Heart left ventricle (tissue), 16 donors: ENCODE measurements at places on chromosomes 2 and 18. TPM values are rescaled to one million over a fixed set of nuclear protein-coding genes. Genes with fewer than 3 reads are reported as not detected.

The SOWAHC gene
- 4.2 TPM for total RNA-seq

- H3K36me3 ChIP-seq: no peaks in the 10 kb centered on the region
- H3K4me3 ChIP-seq: no peak overlapping the region
- no peak overlapping the region for H3K27ac ChIP-seq
- no peaks in the 10 kb centered on the region for H3K4me1 ChIP-seq
Observed at GRCh38 chr18:41266616-41267015, 688.4 kb upstream of the PIK3C3 start.

The PLGLB2 gene
- 1.3 TPM for total RNA-seq

DNA sequence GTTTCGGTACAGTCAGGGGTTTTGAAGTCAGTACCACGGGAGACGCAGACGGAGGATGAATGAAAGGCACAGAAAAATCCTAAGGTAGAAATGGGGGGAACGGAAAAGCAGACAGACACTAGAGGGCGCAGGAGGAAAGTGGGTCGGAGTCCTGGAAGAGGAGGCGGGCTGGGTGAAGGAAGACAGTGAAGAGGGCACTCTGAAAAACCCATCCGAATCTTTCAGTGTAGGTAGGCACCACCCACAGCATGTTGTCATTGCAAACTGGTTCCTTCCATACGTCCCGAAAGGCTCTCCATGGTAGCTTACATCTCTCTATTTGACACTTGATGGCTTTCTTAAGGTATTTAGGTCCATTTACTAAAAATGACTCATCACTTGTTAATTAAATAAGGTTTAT lies 18.5 kb upstream of the ZNF236 start:
- no peak overlapping the region for H3K27ac ChIP-seq
- H3K27me3 ChIP-seq: peaks cover 5% of the 10 kb centered on the region
- peak; percentile 56 for DNase-seq
- H3K36me3 ChIP-seq: no peaks in the 10 kb centered on the region
- H3K4me3 ChIP-seq: no peak overlapping the region
- H3K4me1 ChIP-seq: peaks cover 7% of the 10 kb centered on the region

GRCh38 chr18:26792661-26793060 lies 72.8 kb downstream of the AQP4 start:
- no peaks in the 10 kb centered on the region for H3K27me3 ChIP-seq

DNA sequence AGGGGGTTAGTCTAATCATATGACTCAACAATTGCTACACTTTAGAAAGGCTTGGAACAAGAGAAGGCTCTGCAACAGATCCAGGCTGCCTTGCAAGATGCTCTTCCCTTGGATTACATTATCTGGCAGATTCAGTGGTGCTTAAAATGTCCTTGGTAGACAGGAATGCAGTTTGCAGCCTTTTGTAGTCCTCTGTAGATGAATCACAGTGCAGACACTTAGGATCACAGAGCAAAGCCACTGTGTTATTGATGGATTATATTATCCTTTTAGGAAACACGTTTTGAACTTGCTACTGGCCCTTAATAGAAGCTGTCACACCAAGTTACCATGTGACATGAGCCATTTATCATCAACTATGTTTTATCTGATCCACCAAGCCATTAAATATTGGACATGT lies 152.2 kb downstream of the CBLN2 start:
- no peaks in the 10 kb centered on the region for H3K27me3 ChIP-seq
- H3K27ac ChIP-seq: no peak overlapping the region
- no peak for DNase-seq
- H3K36me3 ChIP-seq: no peaks in the 10 kb centered on the region

- H3K27me3 ChIP-seq: no peaks in the 10 kb centered on the region
- no peak overlapping the region for H3K4me3 ChIP-seq
- no peak for DNase-seq
- no peak overlapping the region for H3K27ac ChIP-seq
- H3K36me3 ChIP-seq: peaks cover 20% of the 10 kb centered on the region
Observed at GRCh38 chr2:45583977-45584376, 27.1 kb downstream of the SRBD1 start.

- no peaks in the 10 kb centered on the region for H3K36me3 ChIP-seq
- no peak for DNase-seq
- H3K4me3 ChIP-seq: no peak overlapping the region
Observed at GRCh38 chr2:149466635-149467034, 120.9 kb downstream of the MMADHC start.

- DNase-seq: no peak
- H3K4me3 ChIP-seq: no peak overlapping the region
- no peak overlapping the region for H3K27ac ChIP-seq
- no peaks in the 10 kb centered on the region for H3K36me3 ChIP-seq
Observed at GRCh38 chr18:67582488-67582887, 66.0 kb upstream of the DSEL start.

DNA sequence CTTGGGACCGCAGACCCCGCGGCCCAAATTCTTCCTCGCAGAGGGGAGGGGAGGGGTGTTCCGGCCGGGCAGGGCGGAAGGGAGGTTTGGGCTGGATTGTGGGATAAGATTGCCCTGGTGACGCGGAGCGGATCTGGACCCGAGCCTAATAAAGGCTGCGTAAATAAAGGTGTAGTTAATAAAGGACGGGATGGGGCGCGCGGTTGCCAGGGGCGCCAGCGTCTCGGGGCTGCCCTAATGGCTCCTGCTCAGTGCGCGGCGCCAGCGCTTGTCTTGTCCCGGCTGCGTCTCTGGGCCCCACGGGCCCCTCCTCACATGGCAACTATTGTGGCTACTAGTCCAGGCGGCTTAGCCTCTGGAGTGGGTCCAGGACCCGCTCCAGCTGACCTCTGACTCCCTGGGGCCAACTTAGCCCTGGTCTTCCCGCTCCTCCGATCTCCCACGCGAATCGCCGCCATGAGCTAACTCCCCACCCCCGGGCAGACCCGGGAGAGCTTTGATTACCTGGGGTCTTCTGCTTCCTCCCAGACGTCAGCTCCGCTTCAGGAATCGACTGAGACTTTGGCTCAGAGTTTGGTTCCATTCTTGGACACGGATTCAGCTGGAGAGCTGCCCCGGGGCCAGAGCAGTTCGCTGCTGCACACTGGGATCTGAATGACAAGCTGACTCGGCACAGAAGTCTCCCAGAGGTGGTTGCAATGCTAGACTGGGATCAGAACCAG lies 36.5 kb downstream of the SLC25A52 start:
- no peaks in the 10 kb centered on the region for H3K36me3 ChIP-seq
- H3K27me3 ChIP-seq: no peaks in the 10 kb centered on the region
- H3K4me1 ChIP-seq: peaks cover 4% of the 10 kb centered on the region
- DNase-seq: peak; percentile 68
- H3K4me3 ChIP-seq: peak overlapping the region; percentile 77

DNA sequence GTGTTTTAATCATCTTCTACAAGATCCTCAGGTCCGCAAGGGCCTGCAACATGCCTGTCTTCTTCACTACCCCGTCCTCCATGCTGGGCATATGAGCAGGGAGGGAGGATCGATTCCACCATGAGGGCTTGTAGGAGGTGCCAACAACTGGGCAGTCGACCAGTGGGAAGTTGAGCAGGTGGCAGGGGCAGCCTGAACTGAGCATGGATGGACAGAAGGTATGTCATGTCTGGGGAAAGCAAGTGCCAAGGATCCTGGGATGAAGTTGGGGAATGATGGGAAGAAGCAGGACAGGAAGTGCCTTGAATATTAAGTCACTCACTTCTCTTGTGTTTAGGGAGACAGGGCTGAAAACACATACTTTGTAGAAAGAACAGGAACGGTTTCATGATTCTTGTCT lies 44.7 kb downstream of the CTIF start:
- H3K36me3 ChIP-seq: no peaks in the 10 kb centered on the region
- no peak overlapping the region for H3K4me3 ChIP-seq
- H3K27ac ChIP-seq: no peak overlapping the region
- H3K4me1 ChIP-seq: peaks cover 29% of the 10 kb centered on the region
- peak; percentile 14 for DNase-seq

The TBC1D8 gene
- 54.1 TPM for total RNA-seq

The FKBP7 gene
- 6.8 TPM for total RNA-seq

DNA sequence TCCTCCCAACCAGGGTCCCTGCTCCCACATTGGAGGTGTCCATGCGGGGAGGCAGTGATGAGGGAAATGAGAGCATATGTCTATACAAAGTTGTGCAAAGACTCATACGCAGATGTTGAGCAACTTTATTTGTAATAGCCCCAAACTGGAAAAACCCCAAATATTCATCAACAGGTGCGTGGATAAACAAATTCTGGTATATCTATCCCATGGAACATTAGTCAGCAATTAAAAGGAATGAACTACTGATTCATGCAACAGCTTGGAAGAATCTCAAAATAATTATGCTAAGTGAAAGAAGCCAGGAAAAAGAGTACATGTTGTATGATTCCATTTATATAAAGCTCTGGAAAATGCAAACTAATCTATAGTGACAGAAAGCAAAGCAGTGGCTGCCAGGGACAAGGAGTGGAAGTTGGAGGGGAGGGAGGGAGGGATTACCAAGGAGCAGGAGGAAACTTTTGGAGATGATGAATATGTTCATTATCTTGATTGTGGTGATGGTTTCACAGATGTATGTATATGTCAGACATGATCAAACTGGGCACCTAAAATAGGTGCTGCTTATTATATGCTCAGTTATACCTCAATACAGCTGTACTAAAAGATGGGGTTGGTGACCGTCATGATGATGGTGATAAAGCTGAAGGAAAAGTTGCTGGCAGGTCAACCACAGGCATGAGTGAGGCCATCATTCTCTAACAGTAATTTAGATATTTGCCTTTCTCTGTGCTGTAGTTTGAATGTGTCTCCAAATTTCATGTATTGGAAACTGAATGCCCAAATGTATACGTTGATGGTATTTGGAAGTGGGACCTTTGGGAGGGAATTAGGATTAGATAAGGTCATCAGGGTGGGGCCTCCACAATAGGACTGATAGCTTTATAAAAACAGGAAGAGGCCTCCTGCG lies 270.9 kb downstream of the CYP26B1 start:
- no peaks in the 10 kb centered on the region for H3K36me3 ChIP-seq
- DNase-seq: no peak
- no peak overlapping the region for H3K27ac ChIP-seq
- peaks cover 7% of the 10 kb centered on the region for H3K4me1 ChIP-seq
- no peaks in the 10 kb centered on the region for H3K27me3 ChIP-seq
- no peak overlapping the region for H3K4me3 ChIP-seq

DNA sequence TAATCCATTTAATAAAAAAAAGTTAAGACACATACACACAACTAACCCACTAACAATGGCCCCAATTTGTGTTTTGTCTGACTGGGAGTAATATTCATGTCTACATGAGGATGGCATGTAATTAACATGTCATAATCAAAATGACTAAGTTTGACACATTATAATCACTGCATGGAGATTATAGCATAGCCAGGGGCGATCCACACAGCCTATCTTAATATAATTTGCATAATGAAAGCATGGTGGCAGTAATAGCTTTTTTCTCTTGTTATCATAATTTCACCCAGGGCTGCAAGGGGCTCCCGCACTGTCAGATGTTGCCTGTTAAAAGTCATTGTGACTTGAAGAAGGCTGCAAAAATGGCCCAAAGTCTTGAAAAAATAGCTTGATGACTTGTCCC lies 243.7 kb downstream of the SMAD2 start:
- no peaks in the 10 kb centered on the region for H3K36me3 ChIP-seq
- H3K27me3 ChIP-seq: no peaks in the 10 kb centered on the region
- H3K27ac ChIP-seq: no peak overlapping the region
- no peaks in the 10 kb centered on the region for H3K4me1 ChIP-seq
- DNase-seq: no peak

The ST6GAL2 gene
- not detected for total RNA-seq

The DSG1 gene
- total RNA-seq: 5.6 TPM

The FIGN gene
- 14.4 TPM for total RNA-seq

DNA sequence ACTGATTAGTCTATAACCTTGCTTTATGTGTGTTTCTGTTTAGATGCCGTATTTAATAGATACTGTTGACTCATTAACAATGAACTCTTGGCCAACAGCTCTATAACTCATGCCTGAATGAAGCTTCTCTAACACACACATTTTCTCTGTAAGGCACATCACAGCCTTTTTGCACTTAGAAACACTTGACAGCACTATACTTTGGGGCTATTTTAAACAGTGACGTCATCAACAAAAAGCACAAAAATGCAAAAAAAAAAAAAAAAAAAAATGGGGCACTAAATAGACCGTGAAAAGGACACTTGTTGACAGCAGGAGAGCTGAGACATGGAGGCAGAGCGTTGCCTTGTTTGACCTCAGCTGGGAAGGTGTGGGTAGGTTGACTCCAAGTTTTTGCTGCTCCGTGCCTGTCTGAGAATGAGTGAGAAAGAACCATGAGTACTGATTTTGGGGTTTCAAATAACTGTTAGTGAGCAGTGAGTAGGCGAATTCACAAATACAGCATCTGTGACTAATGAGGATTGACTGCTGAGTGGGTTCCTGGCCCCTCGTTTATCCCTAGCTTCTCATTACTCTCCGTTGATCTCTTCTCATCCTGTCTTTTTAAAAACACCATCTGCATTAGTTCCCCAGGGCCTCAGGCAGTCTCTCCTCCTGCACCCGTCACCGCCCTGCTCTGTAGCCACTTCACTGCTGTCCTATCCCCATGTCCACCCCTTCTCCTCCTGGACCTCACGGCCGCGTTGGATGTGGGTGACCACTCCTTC lies 24.4 kb downstream of the SPP2 start:
- H3K4me1 ChIP-seq: no peaks in the 10 kb centered on the region
- no peak overlapping the region for H3K4me3 ChIP-seq
- no peak overlapping the region for H3K27ac ChIP-seq
- DNase-seq: no peak

GRCh38 chr2:67993329-67993728 lies 69.5 kb downstream of the C1D start:
- no peaks in the 10 kb centered on the region for H3K27me3 ChIP-seq
- DNase-seq: no peak
- no peaks in the 10 kb centered on the region for H3K4me1 ChIP-seq

- no peak overlapping the region for H3K4me3 ChIP-seq
- H3K4me1 ChIP-seq: peaks cover 24% of the 10 kb centered on the region
- H3K27me3 ChIP-seq: no peaks in the 10 kb centered on the region
- H3K27ac ChIP-seq: no peak overlapping the region
Observed at GRCh38 chr2:128734521-128735295, 416.0 kb upstream of the HS6ST1 start.

DNA sequence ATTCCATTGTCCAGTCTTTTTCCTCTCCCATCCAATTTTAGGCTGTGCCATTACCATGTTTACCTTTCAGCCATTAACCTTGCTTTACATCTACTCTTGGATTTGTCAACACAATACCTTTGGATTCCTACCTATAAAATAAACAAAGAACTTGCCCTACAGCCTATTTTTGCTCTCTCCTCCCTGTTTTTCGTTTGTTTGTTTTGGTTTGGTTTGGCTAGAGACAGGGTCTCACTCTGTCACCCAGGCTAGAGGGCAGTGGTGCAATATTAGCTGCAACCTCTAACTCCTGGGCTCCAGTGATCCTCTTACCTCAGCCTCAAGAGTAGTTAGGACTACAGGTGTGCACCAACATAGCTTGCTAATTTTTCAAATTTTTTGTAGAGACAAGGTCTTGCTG lies 76.1 kb downstream of the SP100 start:
- no peaks in the 10 kb centered on the region for H3K27me3 ChIP-seq
- no peak overlapping the region for H3K4me3 ChIP-seq
- no peaks in the 10 kb centered on the region for H3K4me1 ChIP-seq
- H3K27ac ChIP-seq: no peak overlapping the region
- DNase-seq: no peak

The SPP2 gene
- not detected for total RNA-seq

GRCh38 chr2:33205693-33206434 lies 259.1 kb downstream of the LTBP1 start:
- no peak for DNase-seq
- H3K4me1 ChIP-seq: peaks cover under 1% of the 10 kb centered on the region
- H3K27me3 ChIP-seq: no peaks in the 10 kb centered on the region
- H3K4me3 ChIP-seq: no peak overlapping the region

The LRRTM4 gene
- 1.2 TPM for total RNA-seq

GRCh38 chr18:11096411-11096810 lies 53.0 kb downstream of the PIEZO2 start:
- no peaks in the 10 kb centered on the region for H3K27me3 ChIP-seq
- H3K36me3 ChIP-seq: no peaks in the 10 kb centered on the region
- DNase-seq: no peak

The MALL gene
- 29.1 TPM for total RNA-seq
